ENCODE measurements at places on chromosomes 6 and 20.

- no peak for DNase-seq
These were observed 45.3 kb downstream of the JARID2 start for GRCh38 chr6:15290962-15291704.

DNA sequence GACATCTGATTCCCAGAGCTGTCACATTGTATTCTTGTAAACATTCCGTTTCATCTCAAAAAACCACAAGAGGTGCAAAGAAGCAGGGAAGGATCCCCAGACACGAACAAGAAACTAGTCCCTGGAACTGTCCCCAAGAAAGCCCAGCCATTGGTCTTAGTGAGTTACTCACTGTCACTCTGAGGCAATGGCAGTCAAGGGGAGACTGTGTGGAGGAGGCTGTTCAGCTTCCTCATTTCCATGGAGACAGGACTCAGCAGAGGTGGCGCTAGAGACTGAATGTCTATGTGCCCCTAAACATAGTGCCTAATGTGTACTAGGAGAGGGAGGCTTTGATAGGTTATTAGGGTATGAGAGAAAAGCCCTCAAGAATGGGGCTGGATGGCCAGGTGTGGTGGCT, 11.1 kb downstream of the ULBP1 start:
- no peak for DNase-seq

DNA sequence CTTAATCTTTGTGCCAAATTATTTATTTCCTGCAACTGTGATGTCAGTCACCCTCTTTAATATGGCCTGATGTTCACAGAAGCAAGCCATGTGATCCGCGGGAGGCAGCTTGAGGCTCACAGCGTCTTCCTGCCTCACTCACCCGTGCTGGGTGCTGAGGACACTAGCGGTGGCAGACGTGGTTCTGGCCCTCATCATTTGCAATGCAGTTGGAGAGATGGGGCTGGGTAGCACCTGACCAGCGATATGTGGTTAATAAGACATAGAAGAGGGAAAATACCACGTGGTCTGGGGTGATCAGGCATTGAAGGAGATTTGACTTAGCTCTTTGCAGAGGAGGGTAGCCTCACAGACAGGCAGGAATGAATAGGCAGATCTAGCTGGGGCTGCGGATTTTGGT, 264.7 kb downstream of the TMEM242 start:
- DNase-seq = no peak

DNA sequence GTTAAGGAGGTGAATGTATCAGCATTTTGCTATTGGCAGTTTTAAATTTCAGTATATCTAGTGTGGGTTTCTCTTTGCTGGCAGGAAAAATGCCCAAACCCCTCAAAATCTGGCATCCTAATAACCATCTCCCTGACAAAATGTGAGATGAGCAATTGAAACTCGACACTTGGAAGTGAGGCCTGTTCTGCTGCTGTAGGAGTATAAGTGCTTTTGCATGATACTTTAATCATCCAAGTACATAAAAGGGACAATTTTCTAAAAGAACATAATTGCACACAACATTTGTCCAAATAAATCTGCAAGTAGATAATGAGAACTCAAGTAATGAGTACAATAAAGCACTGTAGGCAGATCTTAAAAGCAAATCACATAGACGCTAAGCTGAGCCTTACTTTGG, 36.5 kb downstream of the LAMP5 start:
- no peak for DNase-seq

DNA sequence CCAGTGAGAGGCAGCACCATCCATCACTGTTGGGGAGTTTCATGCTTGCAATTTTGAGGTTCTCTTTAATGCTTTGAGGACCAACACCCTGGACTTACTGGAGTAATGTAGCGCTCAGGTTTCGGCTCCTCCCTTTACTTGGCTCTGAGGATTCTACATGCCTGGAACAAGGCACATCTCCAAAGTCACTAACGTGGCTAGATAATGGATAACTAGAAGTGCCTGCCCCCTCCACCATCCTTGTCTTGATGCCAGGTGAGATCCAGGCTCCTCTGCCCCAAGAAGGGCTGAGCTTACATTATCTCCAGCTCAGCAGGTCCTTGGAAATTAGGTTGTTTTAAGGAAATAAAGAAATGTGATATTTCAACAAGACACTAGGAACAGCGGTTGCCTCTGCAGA, 75.5 kb upstream of the ZNFX1 start:
- DNase-seq = no peak

DNA sequence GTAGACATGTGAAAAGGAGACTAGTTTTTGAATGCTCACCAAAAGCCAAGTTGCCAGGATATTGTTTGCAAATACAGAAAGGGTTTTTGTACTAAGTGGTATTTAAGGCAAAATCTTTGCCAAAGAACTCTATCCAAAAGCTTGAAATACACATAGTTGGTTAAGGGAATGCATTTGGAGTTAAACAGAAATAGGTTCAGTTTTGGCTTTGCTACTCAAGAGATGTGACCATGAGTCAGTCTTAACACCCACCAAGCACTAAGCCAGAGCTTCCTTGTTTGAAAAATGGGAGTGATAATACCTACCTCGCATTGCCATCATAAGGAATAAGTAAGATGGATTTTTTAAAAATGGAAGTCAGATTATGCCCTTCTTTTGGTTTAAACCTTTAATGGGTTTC, 191.7 kb upstream of the LAMP5 start:
- no peak for DNase-seq

DNA sequence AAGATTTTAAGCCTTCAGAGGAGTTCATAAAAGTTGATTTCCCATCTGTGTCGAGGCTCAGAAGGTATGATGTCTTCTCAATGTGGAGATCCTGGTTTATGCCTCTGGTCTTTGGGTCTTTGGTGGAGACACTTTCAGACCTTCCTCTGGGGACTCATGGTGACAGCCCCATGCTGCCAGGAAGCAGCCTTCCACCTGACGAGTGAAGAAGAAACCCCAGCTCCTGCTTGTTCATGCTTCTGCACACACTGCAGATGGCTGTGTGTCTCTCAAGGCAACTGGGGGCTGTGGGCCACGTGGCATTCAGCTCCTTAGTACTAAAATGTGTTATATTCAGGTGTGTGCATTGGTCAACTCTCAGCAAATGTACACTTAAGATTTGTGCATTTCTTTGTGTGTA, 4.9 kb upstream of the SCP2D1 start:
- DNase-seq = no peak

DNA sequence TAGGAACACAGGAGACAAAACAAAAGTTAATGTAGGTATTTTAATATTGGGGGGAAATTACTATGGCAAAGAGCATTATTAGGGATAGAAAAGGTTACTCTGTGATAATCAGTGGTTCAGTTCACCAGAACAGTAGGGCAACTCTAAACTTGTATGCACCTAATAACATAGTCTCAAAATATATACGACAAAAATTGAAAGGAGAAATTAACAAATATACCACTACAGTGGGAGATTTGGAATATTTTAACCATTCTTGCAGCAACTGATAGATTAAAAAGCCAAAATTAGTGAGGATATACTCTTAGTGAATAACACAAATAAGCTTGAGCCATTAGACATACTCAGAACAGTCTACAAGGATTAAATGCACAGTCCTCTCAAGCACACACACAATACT, 11.0 kb downstream of the ARMC12 start:
- DNase-seq = no peak

DNA sequence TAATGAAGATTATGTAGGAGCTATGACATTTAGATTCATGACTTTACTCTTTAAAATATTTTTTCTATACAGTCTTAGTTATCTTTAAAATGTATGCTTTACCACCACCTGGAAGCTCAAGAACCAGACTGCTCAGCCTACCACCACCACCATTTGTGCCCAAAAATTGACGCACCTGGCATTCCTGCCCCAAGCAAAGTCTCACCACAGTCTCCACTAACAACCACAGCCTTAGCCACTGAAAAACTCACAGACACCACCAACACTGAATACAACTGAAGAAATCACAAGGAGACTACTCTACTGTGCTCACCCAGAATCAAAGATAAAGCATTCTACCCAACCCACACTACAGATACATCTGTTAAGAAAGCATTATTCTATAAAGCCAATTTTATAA, 201.9 kb upstream of the PDE10A start:
- no peak for DNase-seq

All from fibroblast of skin of left biceps (primary cell).